CD4-positive, alpha-beta T cell treated with Interleukin-4 for 4 hours (primary cell): ENCODE measurements at places on chromosomes 5 and 9.
A peak's percentile ranks its signal among the peaks of the same experiment; 100 is the strongest.

DNA sequence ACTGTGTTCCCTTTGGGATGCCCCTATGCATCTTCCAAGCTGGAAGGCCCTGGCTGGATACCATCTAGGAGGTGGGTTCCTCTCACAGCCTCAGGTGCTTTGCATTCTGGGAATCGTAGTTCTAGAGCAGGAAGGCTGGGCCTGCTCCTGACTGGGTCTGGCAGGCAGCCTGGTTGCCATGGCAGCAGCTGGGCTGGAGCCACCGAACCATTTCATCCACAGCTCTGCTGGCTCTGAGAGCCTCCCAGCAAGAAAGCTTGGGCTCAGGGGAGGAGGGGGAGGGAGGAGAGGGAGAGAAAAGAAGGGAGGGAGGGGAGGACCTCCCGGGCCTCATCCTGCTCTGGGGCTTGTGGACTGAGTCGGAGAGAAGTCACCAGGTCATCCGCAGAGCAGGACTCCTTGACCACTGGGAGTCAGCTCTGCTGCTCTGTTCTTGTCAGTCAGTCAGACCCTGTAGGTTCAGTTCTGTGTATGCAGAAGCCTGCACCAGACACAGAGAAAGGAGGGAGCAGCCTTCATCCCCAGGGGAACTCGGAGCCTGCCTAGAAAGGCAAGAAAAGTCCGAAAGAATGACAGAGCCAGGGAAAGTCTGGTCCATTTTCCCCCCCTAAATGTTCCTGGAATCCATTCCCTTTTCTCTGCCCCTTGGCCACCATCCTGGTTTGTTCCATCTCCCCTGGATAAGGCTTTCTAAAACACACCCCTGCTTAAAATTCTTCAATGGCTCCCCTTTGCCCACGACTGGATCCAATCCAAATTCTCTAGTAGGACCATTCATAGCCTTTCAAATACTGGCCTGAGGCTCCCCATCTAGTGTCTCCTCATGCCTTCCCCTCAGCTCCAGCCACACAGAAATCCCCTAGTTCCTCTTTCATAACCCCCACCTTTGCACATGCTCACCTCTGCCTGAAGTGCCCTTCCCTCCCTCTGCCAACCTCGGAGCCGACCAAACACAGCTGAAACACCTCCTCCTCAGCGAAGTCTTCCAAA lies 65.4 kb upstream of the ARAP3 start:
- DNase-seq: no peak

- DNase-seq: peak; percentile 41
These were observed 958 bp upstream of the NFIL3 start for GRCh38 chr9:91424403-91425176.

- DNase-seq: no peak
These were observed 80.8 kb downstream of the TLE4 start for GRCh38 chr9:79652598-79652997.

GRCh38 chr9:113781896-113782295 lies 94.2 kb upstream of the ZNF618 start:
- no peak for DNase-seq

- no peak for DNase-seq
These were observed 21.5 kb downstream of the SLC6A7 start for GRCh38 chr5:150211156-150212030.

GRCh38 chr5:68652534-68652965 lies 437.0 kb downstream of the PIK3R1 start:
- DNase-seq: no peak

DNA sequence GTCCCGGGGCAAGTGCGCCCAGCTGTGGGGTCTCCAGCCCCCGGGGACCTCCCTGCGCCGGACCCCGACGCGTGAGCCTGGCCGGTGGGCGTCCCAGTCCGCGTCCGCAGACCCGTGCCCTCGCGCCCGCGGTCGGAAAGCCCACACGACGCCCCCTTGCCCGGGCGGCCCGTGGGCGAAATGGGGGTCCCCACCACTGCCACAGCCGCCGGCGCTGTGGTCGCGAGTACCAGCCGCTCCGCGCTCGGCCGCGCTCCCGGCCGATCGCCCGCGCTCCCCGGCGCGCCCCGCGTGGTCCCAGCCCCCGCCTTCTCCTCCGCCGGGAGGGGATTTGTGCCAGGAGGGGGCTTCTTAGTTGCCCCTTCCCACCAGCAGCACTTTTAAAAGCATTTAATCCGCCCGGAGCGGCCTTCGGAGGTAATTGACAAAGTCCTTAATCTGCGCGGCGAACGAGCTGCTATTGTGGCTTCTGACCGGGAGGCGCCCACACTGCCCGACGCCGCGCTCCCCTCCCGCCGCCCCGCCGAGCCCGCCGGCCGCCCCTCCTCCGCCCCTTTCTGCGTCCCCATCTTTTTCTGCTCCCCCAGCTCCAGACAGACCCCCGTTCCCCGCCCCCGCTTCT lies 469 bp upstream of the FIBCD1 start:
- DNase-seq: no peak

DNA sequence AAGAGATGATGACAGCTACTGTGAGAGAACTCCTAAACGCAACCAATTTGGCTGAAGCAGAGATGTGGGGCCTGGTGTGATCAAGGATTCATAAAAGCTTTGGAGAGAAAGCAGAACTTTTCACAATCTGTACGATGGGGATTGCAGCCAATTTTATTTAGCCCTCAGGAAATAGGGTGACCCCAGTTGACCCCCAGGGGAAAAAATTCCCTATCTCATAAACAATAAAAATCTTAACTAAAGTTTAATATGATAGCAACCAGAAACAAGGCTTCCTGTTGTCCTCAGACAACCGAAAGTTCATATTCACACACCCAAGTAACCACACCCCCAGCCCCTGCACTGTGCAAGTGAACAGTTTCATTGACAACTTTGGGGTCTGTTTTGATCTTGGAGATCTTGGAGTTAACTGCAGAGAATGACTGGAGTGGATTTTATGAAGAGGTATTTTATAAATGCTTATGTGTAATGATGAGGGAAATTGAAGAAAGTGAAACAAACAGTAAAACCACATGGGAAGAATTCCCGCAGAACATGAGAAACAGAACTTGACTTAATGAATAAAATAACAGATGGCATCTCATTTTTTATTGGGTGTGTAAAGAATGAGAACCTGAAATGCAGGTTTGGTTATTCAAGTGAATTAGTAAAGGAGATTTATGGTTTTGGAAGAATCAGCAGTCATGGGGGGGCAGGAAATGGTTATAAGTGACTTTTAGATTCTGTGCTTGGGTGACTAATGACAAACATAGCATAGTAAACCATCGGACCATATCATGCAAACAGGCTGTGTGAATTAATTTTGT lies 94.5 kb downstream of the PDE4D start:
- peak; percentile 10 for DNase-seq

DNA sequence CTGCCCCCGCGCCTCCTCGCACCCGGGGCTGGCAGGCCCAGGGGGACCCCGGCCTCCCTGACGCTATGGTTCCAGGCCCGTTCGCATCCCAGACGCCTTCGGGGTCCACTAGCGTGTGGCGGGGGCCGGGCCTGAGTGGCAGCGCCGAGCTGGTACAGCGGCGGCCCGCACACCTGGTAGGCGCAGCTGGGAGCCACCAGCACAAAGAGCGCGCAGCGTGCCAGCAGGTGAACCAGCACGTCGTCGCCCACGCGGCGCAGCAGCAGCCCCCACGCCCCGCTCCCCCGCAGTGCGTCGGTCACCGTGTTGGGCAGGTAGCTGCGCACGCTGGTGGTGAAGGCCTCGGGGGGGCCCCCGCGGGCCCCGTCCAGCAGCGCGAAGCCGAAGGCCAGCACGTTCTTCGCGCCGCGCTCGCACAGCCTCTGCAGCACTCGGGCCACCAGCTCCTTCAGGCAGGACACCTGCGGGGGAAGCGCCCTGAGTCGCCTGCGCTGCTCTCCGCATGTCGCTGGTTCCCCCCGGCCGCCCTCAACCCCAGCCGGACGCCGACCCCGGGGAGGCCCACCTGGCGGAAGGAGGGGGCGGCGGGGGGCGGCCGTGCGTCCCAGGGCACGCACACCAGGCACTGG lies 548 bp downstream of the TERT start:
- DNase-seq: no peak

- no peak for DNase-seq
These were observed 133.6 kb upstream of the CDH6 start for GRCh38 chr5:31059889-31060288.

DNA sequence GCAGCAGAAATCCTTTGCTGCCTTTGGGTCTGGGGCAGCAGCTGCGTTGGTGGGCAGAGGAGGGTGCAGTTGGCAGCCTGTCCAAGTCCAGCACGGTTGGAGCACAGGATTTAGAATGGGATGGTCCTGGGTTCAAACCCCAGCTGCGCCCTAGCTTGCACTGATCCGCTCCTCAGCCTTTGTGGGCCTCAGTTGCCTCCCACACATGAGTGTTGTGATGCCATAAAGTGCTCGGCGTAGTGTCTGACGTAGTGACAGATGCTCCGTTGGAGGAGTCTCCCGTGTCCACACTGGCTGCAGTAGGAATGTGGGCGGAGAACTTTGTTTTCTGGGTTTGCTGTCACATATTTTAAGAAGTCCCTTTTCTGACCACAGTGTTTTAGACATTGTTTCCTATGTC lies 36.0 kb downstream of the SLC46A2 start:
- DNase-seq: no peak

DNA sequence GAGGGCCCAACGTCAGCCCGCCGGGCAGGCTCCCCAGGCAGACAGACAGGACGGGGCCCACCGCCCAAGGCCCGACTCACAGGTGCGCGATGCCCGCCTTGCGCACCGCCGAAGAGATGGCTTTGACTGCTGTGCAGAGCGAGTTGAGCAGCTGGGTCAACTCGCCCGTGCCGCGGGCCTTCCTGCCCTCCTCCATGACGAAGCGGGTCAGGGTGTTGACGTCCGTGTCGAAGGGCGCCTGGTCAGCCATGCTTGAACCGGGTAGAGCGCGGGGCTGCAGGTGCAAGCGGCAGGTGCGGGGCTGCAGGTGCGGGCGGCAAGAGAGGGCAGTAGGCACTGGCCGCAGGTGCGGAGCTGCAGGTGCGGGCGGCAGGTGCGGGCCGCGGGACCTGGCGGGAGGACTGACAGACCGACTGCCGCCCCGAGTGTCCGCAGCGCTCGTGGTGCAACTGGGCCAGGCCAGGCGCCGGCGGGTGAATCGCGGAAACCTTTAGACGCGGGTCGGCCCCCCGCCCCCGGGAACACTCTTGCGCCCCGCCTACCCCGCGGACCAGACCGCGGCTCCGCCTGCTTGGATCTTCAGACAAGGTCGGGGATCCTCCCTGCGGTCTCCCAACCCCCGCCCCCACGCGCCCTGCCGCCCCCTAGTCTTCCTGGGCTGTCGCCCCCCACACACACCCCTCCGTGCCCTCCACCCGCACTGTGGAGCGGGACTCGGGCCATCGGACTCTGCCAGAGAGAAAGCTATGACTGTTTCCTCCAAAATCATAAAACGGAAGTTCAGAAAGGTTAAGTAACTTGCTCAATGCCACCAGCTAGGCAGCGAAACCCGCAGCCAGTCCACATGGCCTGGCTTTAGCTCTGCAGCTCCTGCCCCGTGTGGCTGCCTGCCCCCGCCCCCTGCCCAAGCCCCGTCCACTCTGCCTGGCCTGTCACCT lies at the start of gene FBP1:
Gene FBP1, minus strand, starts transcription at position 458 of the 938 bp plus-strand sequence. Its CDS starts 208 bp downstream, at position 250.
- DNase-seq: no peak

DNA sequence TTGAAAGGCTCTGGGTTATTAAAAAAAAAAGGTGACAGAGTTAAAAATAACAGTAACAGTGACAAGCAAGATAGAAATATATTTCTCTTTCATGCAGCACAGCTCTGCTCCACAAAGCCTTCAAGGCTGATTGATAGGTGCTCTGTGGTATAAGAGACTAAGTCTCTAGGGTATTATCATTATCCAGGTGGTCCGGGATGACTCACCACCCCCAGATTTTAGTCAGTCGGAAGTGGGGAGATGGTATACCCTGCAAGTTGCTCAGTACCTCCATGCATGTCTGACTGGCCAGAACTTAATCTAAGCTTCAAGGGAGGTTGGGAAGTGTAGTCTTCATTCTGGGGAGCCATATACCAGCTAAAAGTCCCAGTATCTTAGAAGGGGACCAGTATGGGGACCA lies 76.1 kb downstream of the SLC1A3 start:
- no peak for DNase-seq

- DNase-seq: no peak
These were observed 86.7 kb upstream of the PAM start for GRCh38 chr5:102668220-102668932.

GRCh38 chr5:95959888-95960666 lies 1.6 kb downstream of the ELL2 start:
- DNase-seq: no peak

DNA sequence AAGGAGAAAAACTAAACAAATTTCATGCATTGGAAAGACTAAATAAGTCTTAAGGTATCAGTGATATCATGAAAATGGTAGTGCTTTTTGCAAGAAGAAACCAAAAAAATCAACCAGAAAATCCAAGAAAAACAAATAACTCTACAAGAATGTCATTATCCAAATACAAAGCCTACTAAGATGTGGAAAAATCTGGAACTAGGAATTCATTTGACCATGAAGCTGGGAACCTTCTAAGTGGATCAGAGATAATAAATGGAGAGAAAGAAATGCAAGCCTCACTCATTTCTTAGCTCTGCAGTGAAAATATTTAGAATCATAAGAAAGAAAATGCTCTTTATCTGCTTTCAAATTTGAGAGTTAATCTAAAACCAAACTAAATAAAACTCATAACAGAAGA lies 51.3 kb downstream of the RASEF start:
- DNase-seq: no peak

GRCh38 chr5:68378204-68378820 lies 162.8 kb downstream of the PIK3R1 start:
- DNase-seq: peak; percentile 26

DNA sequence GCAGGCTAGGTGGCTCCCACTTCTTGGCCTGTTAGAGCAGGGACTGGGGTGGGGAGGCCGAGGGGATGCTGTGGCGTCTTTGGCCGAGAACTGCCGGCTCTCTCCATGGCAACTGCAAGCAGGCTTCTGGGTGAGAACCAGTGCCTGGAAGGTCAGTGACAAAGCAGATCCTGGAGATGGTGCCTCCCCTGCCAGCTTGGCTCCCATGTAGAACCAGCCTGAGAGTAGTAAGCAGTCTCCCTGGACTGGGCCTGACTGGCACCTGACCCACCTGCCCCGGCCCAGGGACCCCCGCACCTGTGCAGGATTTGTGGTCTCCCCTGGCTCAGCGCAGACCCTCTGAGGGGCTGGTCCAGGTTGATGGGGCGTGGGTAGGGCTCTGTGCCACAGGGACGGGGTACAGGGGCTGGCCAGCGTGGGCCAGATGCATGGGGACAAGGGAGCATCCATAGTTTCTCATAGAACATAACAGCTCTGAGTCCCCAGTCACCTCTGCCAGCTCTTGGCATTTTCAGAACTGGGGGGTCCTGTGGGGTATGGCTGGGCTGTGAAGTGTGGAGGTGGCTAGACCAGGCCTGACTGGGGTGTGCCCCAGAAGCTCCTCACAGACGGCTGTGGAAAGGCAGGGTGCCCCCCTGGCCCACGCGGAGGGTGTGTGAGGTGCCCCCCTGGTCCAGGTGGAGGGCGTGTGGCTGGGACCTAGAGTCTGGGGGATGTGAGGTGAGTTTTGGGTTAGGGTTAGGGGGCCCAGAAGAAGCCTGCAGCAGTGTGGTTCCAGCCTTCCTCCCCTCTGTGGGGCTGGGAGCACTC lies 22.2 kb downstream of the CACNA1B start:
- DNase-seq: no peak
